NCI-H1092 (cell line): ENCODE measurements at places on chromosomes 12 and 14.

DNA sequence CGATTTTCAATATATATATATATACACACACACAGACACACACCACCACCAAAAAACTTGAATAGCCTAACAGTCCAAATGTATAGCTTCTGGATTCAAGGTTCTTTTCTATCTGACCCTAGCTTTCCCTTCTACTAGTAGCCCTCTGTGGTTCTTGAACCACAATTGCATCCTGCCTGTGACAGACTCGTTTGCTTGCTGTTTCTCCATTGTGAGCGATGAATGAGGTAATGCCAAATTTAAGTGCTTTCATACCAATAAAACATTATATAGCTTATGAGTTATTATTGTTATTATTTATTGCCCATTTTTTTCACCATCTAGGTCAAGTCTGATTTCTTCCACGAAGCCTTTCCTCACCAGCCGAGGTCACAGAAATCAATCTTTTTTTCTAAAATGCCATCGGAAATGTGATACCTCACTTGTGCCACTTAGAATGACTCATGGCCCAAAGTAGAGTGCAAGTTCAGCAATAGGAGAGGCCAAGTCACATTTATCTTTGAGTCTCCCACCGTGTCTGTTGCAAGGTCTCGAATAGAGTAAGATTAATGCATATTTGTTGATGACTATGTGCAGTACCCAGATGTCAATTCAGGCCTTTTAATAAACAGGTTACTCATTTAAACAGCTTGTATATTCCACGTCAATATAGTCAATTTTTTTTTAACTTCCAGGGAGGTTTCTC, 1015.8 kb upstream of the SEL1L start:
- DNase-seq = no peak

DNA sequence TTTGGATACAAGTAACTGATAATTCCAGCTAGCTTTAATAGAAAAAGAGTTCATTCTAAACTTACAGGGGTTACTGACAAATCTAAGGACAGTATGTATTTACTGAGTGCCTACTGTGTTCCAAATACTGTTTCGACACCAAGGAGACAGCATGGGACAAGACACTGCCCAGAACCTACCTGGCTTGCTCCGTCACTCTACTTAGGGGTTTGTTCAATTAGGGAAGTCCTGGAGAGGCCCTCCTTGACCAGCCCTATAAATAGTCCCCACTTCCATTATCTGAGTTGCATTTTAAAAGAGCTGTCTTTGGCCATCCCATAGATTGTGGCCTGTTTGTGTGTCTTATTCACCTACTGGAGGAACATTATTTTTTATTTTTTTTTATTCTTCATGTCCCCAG, 129.5 kb upstream of the ATF1 start:
- DNase-seq = no peak

GRCh38 chr12:18752947-18753346, 15.0 kb downstream of the CAPZA3 start:
- no peak for DNase-seq

DNA sequence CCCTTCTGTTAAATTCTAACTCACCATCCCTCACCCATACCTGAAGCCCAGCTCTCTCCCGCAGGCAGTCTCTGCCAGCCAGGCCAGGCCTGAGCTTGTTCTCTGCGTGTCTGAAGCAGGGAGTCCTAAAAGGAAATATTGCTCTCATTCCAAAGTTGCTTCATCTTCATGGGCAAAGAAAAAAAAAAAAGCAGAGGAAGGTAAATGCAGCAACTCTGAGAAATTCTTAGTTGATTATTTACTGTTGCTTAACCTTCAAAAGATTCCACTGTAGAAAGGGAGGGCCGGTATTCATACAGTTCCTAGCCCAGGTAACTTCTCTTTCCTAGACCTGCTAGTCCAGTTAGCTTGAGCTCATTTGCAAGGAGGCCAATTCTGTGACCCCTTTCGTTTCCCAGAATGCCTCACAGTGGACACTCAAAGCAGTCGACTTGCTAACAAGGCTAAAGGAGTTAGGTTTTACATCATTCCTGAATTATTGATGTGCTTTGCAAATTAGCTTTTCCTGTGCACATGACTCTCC, 193.5 kb upstream of the EEA1 start:
- DNase-seq = no peak
